ENCODE measurements at places on chromosomes 7 and 10.

DNA sequence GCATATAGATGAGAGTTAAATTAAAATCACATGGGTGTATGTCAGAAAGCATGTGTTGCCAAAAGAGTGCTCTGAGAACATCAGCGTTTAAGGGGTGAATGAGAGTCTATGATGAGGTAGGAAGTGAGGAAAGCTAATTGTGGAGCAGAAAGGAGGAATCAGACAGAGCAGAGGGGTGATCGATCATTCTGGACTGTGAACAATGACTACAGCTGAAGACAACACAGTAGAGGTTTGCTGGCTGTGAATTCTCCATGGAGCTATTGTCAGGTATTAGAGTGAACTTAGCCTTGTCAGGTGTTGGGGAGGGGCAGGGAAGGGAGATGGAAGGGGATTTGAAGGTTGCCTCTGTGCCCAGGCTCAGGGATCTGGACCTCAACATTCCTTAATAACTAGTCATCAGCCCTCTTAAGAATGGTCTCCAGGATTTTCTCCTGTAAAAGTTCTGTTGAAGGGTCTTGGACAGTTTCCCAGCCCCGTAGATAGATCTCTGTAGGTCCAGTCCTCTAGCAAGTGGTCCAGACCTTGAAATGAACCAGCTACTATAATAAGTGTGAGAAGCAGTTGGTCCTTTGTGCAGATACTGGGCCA lies 57.1 kb downstream of the KIF5B start:
- no peak for DNase-seq

DNA sequence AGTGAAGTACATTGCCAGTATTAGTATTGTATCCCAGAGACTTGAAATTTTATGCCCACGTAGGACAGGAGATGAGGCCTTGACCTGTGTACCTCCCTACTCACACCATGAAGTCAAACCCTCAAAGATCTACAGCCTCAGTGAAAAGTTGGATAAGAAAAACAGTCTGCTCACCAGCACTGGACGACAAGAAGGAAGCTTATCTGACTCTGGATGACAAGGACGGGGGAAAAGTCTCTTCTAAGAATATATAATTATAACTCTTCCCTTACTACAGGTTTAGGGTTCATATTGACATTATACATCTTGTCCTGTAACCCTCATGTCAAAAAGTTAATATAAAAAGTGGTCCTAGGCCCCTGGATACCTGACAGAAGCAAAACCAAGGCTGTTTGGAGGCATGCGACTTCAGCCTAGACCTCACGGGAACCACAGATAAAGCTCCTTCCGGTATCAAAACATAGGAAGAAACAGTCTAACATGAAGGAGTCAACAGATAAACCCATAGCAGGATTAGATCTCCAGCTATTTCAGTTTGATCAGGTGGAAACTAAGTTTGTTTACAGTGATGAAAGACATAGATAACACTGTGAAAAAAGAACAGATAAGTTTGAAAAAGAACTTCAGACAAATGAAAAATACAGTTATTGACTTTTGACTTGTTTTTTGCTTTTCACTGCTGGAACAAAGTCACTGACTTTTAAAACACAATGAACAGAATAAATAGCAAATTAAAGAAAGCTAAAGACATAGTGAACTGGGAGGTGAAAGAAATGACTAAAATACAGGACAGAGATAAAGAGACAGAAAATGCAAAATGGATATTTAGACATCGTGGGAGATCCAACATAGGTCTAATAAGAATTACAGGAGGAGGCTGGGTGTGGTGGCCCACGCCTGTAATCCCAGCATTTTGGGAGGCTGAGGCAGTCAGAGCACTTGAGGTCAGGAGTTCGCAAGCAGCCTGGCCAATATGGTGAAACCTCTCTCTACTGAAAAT lies 145.9 kb downstream of the PHTF2 start:
- DNase-seq = no peak

DNA sequence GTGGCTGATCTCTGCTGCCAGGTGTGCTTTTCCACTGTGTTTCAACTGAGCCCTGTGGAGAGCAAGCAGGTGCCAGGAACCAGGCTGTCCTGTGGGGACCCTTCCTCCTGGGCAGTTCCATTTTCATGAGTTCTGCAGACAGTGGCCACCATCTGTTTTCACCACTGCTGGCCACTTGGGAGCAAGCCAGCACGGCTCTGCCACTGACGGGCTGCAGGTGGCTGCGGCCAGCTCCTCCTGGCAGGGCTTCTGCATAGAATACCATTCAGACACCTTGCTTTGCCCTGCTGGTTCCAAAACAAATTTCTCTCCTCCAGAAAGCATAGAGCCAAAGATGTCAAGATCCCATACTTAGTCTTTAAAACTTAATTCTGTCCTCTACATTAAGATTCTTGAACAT lies 48.3 kb downstream of the LANCL2 start:
- no peak for DNase-seq

DNA sequence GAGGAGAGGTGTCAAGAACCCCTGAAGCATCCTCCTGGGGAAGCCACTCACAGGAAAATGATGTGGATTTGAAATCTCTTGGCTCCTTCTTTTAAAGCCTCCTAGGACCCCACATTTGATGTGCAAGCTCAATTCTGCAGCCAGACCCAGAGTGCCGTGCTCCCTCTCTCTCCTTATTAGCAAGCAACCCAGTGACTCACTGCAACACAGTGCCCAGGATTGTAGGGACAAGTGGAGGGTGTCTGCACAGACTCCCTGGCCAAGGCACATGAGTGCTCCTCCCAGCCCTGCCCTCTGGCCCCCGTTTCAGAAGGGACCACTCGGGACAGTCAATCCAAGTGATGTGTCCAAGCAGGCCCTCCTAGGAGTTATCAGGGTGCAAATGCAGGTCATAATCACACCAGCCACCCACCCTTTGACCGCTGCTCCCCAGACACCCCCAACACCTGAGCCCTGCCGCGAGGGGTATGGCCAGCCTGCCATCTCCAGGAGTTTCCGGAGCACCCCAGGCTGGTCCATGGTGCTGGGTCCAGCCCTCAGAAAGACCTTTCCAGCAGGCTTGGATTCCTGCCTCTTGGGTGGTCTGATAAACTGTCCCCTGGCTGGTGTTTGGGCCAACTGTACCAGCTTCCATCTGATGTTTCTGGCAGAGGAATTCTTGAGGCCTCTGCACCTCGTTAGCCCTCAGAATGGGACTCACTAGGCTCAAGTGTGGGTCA lies 54.5 kb upstream of the CXCL12 start:
- DNase-seq = no peak

- DNase-seq = no peak
Observed at GRCh38 chr7:91876391-91877133, 3.9 kb downstream of the MTERF1 start.

DNA sequence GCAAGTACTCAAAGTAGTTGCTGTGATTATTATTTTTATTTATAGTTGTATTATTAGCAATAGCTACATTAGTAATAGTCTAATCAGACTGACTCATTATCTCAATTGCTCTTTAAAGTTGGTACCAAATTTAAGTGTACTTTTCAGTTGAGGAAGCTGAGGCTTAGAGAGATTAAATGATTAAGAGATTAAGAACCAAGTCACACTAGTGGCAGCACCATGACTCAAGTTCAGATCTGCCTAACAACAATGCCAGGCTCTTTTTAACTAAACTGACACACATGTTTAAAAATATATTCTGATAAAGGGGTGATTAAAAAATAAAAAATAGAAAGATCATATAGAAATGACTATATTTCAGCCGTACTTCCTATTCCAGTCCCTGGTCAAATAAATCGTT lies 42.0 kb downstream of the FZD1 start:
- DNase-seq = no peak

GRCh38 chr7:155803418-155804376 lies 8.6 kb downstream of the SHH start:
- DNase-seq = no peak

DNA sequence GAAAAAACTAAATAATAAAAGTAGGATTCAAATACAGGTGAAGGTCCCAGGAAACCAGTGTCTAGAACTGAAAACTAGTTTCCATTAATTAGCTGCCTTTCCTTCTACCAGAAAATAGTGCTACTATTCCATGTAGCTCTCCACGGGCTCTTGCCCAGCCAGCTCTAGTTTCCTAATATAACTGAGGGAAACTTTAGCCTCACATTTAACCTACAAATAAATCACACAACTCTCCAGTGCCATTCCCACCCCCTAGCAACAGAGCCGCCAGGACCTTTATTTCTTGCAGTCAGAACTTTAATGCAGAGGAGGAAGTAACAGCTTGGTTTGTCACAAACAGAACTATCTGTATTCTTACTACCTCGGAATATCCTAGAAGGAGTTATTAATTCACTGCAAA lies 10.3 kb downstream of the TOMM7 start:
- no peak for DNase-seq

DNA sequence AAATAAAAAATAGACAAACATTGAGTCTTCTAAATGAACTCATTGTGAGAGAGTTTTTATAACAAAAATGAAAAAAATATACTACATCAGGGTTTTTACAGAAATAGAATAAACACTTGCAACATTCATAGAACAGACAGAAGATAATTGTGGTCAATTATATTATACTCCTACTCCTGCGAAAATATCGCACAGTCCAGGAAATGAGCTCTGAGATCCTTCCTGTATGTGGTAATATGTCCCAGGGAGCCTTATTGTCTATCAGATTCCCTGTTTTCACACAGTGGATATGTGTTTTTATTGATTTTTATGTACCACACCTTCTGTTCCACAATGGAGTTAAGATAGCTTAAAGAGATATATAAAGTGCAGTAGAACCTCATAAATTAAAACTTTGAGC lies 27.5 kb upstream of the RELN start:
- DNase-seq = no peak

- DNase-seq = no peak
Observed at GRCh38 chr7:19296617-19297016, 151.4 kb upstream of the FERD3L start.

DNA sequence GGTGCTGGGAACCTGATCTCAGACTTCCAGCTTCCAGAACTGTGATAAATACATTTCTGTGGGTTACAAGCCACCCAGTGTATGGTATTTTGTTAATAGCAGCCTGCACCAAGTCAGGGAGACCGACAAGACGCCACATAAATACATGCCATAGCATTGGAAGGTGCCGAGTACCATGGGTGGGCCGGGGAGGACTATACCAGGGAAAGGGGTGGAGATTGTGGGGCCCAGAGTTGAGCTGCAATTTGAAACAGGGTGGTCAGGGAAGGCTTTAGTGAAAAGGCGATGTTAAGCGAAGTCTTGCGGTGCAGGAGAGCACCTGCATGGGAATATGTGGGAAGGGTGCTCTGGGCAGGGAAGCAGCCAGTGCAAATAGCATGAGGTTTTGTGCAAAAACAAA lies 88.9 kb upstream of the LRRC4 start:
- no peak for DNase-seq

DNA sequence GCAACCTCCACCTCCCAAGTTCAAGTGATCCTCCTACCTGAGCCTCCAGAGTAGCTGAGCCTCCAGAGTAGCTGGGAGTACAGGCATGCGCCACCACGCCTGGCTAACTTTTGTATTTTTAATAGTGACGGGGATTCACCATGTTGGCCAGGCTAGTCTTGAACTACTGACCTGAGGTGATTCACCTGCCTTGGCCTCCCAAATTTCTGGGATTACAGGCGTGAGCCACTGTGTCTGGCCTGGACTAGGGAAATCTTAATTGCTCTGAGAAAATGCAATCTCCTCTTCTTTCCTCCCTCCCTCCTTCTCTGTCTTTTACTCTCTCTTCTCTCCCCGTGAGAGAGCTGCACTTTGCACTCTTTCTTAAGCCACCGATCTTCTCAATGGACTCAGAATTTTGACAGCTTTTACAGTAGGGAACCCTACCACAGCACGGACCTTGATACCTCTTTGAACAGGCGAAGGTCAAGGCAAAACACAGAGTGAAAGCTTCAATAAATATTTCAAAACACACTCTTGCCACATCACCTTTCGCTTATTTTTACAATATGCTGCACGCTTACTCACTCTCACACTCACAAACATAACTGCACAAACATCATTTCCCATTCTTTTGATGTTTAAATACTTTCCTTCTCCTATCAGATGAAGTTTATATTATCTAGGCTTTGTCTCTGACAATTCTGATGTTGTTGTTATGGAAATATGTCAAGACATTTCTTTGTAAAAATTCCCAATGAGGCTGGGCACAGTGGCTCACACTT lies 173.4 kb upstream of the NRP1 start:
- no peak for DNase-seq

DNA sequence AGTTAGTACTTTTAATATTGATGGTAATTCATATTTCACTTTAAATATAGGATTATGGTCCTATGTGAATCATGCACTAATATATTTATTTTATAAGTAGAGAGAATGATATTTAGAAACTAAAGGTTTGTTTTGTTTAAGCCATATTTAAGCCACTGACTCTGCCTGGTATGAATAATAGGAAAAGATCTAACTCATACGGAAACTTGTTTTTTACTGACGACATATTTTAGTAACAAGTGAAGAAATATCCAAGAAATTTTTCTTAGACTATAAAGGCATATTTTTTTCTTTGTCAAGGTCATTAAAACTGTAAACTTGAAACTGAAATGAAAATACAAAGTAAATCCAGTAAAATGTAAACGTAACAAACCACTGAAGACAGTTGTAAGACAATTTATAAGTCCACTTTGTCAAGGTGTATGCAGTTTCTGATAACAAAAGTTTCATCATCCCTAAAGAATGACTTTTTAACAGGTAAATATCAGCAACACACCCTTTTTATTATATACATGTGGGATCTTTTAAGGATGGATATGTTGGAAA lies 147.1 kb downstream of the PHF14 start:
- DNase-seq = no peak

DNA sequence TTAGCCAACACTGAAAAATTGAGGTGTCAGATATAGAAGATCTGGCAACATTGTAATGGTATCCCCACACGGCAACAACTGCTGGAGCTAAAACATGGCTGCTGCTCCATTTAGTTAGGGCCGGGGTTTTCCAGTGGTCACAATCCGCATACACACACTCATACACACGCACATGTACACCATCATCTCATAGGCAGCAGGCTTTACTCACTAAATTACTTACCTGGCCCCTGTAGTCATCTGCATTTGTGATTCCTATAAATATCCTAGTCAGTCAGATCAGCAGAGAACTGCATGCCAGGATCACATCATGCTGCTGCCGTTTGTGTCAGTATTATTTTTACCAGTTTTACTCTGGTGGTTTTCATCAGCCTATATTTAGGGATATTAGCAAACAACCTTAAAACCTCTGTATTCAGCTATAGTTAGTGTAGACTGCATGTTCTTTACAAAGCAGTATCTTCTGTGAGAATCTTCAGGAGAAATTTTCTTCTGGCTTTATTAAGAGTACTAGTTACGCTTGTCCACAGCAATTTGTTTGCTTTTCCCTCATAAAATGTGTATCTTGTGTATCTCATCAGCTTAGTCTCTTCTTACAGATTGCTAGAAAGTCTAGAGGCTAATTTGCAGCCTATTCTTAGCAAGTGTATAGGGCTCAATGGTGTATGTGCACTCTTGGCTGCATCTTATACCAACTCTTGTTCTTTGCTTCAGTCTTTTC lies 38.3 kb upstream of the PTPN12 start:
- DNase-seq = no peak

DNA sequence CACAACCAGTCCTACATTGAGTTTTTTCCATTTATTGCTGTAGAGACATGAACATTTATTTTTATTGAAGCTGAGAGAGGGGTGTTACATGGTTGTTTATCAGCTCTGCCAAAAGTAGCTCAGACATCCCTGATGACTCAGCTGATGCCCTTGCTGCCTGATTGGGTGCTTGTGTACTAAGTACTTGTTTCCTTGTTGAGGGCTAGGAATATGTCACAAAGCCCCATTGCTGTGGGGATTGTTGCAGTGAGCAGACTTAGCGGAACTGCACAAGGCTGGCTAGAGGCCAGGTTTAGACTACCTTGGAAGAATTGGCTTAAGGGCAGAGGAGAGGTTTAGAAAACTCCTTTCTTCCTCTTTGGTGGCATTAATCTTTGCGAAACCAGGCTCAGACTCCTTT lies 110.6 kb downstream of the AUTS2 start:
- peak; percentile 4 for DNase-seq
